Hematopoietic multipotent progenitor cell (in vitro differentiated cells): ENCODE measurements at places on chromosomes 13 and 19.

DNA sequence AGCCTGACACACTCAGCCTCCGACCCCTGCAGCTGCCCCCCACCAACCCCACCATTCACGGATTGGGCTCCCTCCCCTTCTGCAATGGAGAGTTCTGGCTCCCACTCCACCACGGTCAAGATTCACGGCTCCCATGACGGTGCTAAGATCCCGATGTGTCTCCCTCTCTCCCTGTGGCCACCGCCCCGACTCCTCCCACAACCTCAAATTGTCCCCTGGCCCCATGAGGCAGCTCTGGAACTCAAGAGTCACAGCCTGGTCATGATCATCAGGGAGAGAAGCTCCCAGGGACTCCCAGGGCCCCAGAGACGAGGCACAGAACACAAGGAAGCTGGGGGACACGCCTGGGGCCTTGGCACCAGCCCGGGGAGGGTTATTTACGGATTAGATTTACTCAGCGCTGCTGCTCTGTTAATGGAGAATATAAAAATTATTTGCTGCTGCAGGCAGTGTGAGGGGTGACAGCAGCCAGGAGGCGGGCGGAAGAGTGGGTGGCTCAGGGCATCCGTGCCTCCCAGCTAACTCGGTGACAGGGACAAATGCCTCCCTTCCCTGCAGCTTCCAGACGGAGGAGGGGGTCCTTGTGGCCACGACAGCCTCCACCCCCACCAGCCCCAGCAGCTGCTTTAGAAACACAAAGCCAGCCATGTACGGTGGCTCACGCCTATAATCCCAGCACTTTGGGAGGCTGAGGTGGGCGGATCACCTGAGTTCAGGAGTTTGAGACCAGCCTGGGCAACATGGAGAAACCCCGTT lies 184.2 kb downstream of the PTPRS start:
- DNase-seq, result no peak

DNA sequence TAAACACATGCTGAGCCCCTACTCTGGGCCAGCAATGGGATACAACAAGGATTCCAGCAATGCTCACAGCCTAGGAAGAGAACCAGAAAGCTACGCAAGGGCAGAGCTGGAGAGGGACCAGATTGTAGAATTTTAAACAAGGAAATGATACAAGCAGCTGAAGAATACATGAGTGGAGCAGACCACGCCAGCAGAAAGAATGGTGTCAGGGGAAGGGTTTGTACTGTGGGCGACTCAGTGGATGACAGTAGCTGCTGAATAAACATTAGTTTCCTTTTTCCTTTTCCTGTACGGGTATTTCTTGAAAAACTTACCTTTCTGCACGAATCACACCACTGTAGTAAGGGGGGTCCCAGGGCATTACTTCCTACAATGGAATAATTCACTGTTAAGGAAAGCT lies 30.7 kb downstream of the MIPEP start:
- DNase-seq, result no peak

DNA sequence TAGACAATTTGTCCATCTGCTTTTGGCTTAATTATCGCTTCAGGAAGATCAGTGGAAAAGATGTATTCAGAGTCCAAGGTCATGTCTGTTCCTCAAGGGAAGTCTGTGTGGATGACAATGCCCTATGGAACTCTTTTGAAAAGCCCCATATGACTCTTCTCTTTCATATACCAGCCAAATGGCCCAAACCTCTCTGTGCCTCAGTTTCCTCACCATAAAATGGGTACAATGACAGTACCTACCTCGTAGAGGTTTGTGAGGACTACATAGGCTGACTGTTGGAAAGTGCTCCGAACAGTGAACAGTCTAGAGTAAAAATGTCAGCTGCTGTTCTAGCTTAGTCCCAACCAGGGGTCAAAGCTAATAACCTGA lies 104.6 kb downstream of the COL4A2 start:
- no peak for DNase-seq

DNA sequence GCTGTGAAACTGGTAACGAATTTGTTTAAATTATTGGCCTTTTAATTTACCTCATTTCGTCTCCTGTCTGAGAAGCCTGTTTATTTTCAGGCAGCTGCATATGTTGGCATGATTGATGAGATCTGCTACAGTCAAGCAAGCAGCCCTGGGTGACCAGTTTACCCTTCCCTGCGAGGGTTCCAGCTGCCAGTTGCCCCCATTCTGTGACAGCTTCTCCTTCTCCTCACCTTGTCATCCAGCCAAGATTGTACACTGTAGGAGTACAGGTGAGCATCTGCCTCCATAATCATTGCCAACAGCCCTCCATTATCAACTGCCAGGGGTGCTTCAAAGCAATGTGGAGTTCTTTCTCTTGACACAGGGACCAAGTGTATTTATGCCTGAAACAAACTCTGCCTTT lies 1979.9 kb upstream of the PRR20A start:
- no peak for DNase-seq

- peak; percentile 71 for DNase-seq
Observed at GRCh38 chr13:110387451-110388107, 80.5 kb downstream of the COL4A2 start.

DNA sequence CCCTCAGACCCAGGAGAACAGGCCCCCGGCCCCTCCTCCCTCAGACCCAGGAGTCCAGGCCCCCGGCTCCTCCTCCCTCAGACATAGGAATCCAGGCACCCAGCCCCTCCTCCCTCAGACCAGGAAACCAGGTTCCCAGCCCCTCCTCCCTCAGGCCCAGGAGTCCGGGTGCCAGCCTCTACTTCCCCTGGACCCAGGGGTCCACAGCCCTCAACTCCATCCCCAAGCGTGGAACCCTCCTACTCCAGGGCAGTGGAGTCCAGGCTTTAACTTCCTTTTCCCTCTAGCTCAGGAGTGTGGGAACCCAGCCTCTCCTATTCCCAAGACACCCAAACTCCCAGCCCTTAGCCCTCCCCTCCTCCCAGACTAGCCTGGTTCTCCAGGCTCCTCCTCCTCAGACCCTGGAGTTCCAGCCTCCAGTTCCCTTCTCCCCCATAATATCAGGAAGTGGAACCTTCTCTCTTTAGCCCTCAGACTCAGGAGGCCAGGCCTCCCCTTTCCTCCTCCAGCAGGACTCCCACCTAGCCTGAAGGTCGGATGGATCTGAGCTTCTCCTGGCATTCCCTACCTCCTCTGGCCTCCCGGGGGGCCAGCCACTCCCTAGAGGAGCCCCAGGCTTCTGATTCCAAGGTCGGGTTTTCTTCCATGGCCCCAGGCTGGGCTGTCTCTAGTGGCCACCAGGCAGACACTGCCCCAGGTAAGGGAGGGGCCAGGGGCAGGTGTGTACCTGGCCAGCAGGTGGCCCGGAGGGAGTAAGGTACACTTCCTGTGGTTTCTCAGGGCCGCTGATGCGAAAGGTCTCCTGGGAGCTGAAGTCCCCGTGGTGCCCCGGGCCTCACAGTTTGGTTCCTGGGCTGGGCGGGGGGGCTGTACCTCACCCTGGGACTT lies at the start of gene TMC4:
TSS of gene TMC4 (minus strand) at position 690 of the 888 bp plus-strand sequence. CDS start at position 647, 43 bp downstream.
- DNase-seq, result no peak

DNA sequence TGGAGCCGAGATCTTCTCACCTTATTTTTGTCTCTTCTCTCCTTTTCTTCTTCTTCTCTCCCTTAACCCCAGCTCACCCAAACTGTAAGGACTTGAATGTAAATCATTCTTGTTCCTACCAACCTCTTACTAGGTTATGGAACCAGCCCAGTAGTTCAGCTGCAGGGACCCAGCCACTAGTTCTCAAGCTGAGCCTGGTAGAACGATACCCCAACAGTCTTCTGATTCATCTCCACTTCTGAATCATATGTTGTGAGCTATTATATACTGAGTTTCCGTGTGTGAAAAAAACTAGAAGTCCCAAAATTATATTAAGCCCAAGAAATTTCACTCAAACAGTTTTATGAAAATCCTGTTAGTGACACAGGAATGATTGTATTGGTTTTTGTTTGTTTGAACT lies 67.7 kb downstream of the DCT start:
- DNase-seq, result no peak

GRCh38 chr19:33871605-33872004 lies 74.9 kb downstream of the KCTD15 start:
- DNase-seq, result no peak

- DNase-seq, result no peak
Observed at GRCh38 chr19:21751384-21751783, 16.0 kb downstream of the ZNF100 start.

GRCh38 chr19:32258167-32258566 lies 87.2 kb upstream of the ZNF507 start:
- DNase-seq, result no peak

DNA sequence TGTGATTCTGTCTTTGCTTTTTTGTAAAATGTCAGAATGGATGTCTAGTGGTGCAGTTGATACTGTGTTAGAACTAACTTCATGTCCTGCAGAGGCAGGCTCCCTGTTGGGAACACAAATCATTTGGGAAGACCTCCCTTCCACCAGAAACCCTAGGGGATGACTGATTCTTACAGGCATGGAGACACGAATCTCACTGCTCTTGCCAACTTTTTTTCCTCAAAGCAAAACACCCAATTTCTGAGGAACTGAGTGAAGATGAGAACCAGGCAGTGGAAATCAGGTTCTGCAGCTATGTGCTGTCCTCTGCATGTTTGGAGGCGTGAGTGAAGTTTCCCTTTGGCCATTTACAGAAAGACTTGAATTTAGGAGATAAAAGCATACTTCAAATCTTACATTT lies 87.5 kb upstream of the CSNK1A1L start:
- no peak for DNase-seq

GRCh38 chr13:46577696-46578589 lies 25.0 kb downstream of the LRCH1 start:
- peak; percentile 10 for DNase-seq

GRCh38 chr19:39332293-39332692 lies 3.5 kb downstream of the GMFG start:
- no peak for DNase-seq

DNA sequence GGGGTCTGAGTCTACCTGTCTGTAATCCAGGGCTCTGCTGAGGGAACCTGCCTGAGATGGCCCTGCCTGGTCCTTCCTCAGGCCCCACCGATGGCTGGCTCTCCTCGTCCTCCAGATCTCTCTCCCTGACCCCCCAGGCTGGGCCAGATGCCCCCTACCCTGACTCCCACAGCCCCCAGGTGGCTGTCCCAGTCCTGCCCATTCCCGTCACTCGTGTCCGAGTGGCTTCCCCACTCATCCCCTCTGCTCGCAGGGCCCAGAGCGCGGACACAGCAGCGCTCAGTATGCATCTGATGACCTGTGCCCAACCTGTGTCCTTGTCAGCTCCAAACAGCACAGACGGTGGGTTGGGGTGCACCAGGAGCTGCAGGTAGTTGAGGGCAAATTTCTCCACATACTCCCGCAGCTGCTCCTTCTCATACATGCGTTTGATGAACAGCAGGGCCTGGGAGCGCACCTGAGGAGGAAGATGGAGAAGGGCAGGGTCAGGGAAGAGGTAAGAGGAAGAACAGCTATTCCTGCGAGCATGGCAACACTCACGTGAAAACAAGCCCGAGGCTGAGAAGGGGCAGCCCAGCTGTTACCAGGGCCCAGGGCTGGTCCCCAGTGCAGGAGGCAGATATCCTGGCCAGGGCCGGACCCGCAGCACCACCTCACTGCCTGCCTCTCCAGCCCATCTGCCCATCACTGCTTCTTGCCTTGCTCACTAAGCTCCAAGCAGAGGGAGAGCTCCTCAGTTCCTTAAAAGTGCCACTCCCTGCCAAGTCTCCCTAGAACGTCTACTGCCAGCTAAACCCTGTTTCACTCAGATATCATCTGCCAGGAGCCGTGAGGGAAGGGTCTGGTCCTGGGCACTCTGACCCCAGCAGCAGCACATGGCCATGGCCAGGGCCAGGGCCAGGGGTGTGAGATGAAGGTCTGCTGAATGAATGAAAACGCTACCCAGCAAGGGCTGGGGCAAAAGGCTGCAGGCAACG lies 11.1 kb upstream of the RSPH6A start:
- DNase-seq, result no peak

DNA sequence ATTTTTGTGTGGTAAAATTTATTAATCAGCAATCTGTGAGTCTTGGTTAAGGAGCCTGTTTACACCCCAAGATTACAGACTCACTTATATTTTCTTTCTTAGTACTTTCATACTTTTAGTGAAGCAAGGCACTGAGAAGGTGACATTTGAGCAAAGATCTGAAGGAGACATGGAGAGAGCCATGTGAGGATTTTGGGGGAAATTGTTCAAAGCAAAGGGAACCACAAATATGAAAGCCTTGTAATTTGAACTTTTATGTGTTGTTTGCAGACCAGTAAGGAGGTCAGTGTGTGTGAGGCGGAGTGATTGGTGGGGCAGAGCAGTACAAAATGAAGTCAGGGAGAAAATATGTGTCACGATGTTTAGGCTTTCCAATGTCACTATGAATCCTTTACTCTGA lies 140.7 kb upstream of the KLF12 start:
- no peak for DNase-seq

DNA sequence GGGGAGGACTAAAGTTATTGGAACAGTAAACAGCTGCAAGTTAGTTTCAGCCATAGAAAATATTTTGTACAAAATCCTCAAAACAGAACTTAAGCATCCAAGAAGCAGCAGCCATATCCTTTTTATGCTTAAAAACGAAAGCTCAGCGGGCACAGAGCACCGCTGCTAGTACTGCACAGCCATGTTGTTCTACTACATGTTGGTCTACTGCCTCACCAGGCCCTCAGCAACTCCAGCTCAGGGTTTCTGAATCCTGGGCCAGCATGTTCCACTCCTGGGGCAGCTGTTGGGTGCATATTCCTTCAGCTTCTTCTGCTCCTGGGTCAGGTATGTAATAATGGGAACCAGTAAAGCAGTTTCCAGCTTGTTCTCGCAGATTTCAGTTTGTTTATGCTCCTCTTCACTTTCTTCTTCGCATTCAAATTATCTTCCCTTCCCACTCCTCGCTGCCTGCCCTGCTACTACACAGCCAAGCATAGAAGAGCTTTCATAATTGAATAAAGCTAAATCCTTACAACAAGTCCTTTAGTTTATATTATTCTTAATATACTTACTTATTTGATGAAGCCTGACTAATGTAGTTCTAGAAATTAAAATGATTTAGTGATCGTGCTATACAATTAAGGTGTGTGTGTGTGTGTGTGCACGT lies 820.5 kb upstream of the ATXN8OS start:
- no peak for DNase-seq

- DNase-seq, result no peak
Observed at GRCh38 chr13:42594481-42595252, 20.7 kb downstream of the TNFSF11 start.

DNA sequence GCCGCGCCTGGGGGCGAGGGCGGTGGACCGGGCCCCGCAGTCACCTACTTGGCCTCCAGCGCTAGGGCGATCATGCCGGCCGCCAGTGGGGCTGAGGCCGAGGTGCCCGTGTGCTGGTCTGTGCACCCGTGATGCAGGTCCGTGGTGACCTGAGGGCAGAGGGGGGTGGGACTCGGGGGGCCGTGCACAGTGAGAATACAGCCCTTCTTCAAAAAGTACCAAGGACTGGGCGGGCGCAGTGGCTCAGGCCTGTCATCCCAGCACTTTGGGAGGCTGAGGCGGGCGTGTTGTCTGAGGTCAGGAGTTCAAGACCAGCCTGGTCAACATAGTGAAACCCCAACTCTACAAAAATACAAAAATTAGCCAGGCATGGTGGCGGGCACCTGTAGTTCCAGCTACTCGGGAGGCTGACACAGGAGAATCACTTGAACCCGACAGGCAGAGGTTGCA lies 5.0 kb upstream of the C19orf25 start:
- no peak for DNase-seq
